ENCODE measurements at places on chromosomes 5 and 9.

GRCh38 chr9:7137571-7137970 lies 379.8 kb downstream of the KDM4C start:
- DNase-seq = no peak

DNA sequence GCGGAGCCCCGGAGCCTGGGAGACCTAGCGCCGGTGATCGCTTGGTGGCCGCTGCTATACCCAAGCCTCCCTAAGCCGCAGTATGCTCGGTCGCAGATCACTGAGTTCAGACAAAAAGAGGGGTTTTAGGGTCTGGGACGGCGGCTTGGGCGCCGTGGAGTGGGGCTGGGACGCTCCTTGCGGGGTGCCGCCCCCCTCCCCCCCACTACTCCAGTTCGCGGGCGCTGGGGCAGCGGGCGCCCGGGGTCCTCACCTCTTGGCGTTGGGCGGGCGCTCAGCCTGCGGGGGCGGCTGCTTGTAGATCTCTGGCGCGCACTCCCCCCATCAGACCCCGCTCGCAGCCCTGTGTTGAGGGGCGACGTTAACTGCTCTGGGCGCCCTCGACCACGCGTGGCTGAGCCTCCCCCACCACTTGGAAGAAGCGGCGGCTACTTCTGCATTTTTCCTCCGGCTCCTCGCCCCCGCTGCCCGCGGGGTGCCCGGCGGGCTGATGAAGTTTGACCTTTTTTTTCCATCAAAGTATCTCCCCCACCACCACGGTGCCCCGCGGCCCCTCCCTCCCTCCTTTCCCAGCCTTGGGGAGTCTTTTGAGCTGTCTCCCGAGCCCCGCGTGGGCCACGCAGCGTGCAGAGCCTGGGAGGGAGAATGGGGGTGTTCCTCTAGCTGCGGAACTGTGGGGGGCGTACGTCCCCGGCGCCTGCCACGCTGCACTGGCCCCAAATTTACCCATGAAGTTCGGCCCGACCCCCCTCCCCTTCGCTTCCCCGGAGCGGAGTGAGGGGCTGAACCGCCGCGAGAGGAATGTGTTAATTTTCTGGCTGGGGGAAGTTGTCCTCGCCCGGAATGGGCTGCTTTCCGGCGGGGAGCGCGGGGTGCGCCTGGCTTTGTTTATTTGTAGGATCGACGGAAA lies 1.2 kb downstream of the CXXC5 start:
- peak; percentile 79 for DNase-seq

DNA sequence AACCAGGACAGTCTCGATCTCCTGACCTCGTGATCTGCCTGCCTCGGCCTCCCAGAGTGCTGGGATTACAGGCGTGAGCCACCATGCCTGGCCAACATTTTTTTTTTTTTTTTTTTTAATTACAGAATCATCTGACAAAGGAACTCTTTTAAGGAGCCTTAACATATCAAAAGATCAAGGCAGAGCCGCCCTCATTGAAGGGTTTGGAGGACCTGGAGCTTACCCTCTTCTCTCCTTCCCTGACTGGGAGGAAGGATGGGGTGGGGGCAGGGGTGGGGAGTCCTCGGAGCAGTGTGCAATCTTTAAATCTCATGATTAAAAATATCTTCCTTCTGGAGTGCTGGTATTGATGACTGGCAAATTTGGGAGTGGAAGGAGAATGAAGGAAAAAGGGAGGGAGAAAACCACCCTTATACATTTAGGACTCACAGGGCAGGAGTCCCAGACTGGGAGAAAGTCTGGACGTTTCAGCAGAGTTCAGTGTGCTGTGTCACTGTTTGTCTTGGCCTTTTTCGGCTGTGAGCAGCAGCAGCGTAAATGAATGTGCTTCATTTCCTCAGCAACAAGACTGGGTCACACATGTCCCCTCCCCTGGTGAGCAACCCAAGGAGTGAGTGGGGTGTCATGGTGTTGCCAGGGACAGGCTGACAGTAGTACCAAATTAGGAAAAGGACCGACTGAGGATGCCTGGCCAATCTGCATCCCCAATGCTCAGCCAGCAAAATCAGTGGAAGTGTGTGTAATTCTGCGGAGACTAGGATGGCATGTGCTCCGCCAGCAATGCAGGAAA lies 115.3 kb upstream of the BNC2 start:
- DNase-seq = no peak

DNA sequence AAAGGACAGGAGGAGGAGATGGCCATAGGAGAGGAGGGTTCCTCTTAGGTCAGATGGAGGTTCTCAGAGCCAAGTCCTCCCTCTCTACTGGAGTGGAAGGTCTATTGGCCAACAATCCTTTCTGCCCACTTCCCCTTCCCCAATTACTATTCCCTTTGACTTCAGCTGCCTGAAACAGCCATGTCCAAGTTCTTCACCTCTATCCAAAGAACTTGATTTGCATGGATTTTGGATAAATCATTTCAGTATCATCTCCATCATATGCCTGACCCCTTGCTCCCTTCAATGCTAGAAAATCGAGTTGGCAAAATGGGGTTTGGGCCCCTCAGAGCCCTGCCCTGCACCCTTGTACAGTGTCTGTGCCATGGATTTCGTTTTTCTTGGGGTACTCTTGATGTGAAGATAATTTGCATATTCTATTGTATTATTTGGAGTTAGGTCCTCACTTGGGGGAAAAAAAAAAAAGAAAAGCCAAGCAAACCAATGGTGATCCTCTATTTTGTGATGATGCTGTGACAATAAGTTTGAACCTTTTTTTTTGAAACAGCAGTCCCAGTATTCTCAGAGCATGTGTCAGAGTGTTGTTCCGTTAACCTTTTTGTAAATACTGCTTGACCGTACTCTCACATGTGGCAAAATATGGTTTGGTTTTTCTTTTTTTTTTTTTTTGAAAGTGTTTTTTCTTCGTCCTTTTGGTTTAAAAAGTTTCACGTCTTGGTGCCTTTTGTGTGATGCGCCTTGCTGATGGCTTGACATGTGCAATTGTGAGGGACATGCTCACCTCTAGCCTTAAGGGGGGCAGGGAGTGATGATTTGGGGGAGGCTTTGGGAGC lies 3.1 kb downstream of the EGR1 start:
- no peak for DNase-seq

DNA sequence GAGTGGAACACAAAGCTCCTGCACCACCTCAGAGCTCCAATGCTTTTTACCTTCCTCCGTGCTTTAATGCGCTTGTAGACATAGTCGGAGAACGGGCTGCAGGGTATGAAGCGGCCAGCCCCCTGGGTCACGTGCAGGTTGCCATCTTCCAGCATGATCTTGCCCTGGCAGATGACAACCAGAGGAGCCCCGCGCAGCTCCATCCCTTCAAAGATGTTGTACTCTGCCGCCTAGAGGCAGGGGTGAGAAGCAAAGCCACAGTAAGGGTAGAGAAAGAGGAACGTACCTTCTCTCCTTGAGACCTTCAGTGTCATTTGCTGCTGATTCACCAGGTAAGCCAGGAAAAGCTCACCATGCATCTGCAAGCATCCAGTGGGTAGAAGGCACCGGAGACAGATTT lies 112.3 kb downstream of the DPYSL3 start:
- DNase-seq = peak; percentile 26

DNA sequence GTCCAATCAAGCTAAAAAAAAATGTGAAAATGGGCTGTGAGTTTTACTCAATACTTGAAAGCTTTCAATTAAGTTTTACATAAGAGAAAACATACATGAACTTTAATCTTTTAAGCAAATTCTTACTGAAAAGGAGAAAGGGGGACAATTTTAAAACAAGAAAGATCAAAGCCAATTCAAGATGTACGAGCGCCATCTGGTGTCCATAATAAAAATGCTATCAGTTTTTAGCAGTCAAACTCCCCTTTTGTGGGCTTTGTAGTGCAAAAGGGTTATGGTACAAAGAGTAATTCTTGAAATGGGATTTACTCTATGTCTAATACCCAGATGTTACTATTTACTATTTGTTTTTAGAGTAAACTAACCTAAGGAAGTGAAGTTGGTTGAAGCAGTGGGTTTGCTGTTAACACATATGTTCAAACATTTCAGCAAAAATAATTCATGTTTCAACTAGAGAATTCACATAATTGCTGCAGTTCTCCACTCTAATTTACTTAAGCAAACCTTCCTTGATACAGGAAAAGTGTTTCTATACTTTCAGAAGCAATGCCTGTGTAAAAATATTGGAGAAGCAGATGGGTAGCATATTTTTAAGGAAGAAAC lies 228.2 kb upstream of the TYRP1 start:
- DNase-seq = peak; percentile 60

DNA sequence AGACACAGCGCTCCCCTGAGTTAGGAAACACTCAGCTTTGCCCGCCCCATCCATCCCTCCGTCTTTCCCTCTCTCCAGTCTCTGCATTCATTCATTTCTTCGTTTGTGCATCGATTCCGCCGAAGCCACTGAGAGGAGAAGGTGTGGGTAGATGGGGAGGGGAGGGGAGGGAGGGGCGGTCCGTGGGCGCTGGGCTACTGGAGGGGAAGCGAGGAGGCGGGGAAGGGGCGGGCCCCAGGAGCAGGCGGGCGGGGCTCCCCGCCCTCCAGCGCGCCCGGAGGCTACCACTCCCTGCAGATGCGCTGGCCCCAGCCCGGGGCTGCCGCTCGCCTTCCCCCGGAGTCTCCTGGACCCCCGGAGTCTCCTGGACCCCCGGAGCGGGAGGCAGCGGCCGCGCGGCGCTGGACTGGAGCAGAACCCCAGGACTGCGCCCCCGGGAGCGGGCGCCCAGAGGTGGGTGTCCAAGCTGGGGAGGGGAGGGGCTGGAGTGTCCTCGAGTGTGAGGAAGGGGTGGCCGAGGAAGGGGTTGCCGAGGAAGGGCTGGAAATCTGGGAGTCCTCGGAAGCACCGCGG lies 159.5 kb downstream of the C9orf152 start:
- peak; percentile 94 for DNase-seq

DNA sequence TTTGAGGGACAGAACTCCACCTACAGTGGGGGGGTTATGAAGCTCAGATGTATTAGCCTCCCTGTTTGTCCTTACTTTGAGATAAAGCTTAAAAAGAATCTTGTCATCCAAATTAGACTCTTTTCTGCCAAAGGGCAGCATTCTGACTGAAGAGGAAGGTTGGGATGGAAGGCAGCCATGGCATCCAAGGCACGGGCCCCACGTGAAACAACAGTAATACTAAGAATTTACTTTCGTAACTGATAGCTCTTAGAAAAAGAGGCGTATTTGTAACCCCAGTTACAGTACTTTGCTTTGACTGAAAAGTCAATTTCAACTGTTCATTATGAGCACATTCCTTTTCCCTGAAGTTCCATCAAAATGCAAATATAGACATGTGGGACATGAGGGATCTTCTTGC lies 168.5 kb downstream of the ARRDC3 start:
- DNase-seq = no peak

GRCh38 chr5:42566652-42567295 lies 143.5 kb downstream of the GHR start:
- no peak for DNase-seq

DNA sequence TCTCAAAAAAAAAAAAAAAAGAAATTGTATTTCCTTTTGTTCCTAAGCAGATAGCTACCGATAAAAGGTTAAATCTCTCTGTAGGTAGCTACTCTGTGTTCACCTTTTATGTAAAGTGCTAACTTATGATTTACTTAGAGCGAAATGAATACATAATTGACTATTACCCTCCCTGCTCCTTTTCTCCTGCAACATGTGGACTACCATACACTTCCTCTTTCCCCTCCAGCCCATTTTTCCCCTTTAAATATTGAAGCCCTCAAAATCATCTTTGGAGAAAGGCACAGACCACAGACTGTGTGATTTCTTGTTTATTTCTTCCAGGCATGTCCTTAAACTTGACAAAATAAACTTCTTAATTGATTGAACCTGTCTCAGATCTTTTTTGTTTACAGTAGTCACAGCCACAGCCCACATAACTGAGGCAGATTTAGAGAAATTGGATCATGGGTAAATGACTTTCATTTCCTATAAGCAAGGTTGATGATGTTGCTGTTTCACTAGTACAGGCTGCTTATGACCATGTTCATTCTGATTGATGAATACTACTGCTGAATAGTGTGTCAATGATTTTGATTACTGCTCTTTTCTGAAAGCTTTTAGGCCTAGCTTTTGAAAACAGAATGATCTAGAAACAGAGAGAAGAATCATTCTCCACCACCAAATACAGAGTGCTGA lies 59.2 kb downstream of the PHAX start:
- no peak for DNase-seq

DNA sequence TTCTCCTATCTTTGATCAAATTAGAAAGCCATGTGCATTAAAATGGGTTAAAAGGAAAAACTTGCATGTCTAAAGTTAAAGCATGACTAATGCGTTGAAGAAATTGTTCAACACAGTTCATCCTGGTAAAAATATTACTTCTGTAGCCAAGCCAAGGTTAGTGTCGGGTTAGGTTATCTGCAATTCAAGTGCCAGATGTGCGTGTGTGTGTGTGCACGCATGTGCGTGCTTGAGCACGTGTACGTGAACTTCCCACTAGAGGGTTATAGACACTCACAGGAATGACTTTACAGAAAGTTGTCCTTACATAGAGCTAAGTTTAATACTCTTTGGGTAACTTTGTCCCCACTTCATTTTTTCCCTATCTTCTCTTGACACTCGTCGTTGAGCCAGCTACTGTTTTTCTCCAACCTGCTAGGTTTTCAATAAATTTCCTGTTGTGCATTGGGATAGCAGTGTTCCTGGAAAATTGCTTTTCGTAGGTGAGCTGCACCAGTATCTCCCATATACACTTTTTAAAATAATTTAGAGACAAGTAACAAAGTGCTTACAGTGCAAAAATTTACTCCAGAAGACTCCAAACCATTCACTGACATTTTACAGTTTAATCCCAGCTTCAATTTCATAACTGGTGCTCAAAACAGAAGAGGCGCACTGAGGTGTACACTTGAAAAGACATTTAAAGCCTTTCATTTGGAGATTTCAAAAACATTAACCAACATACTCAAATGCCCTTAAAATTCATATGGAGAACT lies 353.8 kb downstream of the NFIB start:
- no peak for DNase-seq

GRCh38 chr5:168612123-168612522 lies 33.0 kb upstream of the PANK3 start:
- DNase-seq = no peak

GRCh38 chr9:126119731-126120130 lies 206.9 kb upstream of the MVB12B start:
- DNase-seq = no peak

- no peak for DNase-seq
These were observed 71.3 kb downstream of the FRMD3 start for GRCh38 chr9:83466877-83467276.

- no peak for DNase-seq
These were observed 62.7 kb downstream of the SLC1A3 start for GRCh38 chr5:36669015-36669651.

DNA sequence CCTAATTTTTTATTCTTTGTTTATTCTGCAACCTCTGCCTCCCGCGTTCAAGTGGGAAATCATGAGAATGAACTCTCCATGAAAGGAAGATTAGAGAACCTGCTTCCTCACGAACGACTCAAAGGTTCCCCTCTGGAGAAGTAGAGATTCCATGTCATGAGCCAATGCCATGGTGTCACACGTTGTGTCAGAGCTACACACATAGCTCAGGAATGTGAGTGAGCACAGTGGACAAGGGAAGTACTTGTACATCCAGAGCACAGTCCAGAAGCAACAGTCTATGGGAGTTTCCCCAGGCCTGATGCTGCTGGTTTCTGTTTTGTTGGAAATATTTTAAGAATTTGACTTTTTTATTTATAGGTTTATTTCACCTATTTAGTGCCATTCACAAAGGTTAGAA lies 26.8 kb upstream of the PPP2CA start:
- no peak for DNase-seq
